D341Med (cell line): ENCODE measurements at places on chromosomes 1 and 21.
A peak's percentile ranks its signal among the peaks of the same experiment; 100 is the strongest.

DNA sequence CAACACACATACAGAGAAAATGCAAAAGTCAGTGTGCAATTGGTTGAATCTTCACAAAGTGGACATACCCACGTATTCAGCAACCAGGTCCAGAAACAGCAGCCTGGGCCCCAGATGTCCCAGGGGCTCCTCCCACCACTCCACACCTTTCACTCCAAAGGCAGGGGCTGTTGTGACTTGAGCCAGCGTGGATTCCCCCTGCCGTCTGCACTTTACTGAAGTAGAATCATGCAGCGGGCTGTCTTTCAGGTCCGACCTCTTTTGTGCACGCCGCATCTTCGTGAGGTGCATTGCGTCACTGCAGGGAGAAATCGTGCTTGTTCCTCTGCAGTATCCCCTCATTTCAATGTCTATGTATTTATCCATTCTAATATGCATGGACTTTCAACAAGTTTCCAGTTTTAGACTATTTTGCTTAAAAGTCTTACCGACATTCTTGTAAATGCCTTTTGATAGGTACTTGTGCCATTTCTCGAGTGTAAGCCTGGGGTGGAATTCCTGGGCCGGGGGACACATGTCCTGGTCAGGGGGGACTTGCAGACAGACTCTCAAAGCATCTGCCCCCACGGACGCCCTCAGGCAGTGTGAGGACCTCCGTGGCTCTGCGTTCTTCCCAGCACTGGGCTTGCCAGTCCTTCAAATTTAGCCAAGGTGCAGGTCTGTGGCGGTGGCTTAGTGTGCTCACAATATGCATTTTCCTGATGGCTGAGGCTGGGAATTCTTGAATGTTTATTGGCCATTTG lies 29.3 kb upstream of the ACTRT2 start:
- no peak for DNase-seq

DNA sequence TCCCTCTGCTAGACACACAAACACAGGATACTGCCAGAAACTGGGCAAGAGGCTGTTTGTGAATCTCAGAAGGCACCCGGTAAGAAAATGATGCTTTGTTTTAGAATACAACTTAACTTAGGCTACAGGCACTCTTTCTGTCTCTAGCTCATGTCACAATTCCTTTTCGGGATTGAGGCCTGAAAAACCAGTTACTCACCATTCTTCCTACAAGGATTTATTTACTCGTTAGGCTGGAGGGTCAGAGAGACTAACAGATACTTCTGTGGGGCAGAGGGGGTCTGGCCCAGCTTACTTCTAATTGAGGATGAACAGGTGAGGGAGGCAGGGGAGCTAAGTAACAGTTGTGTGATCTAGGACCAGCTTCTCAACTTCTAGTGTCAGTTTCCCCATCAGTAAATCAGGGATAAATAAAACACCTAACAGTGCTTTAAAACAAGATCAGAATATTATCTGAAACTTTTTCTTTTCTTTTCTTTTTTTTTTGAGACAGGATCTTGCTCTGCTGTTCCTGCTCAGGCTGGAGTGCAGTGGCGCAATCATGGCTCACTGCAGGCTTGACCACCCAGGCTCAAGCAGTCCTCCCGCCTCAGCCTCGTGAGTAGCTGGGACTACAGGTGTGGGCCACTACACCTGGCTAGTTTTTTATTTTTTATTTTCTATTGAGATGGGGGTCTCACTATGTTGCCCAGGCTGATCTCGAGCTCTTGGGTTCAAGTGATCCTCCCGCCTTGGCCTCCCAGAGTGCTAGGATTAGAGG lies 31.9 kb downstream of the NFYC start:
- no peak for DNase-seq

- no peak for DNase-seq
These were observed 11.9 kb downstream of the RCSD1 start for GRCh38 chr1:167641786-167642500.

DNA sequence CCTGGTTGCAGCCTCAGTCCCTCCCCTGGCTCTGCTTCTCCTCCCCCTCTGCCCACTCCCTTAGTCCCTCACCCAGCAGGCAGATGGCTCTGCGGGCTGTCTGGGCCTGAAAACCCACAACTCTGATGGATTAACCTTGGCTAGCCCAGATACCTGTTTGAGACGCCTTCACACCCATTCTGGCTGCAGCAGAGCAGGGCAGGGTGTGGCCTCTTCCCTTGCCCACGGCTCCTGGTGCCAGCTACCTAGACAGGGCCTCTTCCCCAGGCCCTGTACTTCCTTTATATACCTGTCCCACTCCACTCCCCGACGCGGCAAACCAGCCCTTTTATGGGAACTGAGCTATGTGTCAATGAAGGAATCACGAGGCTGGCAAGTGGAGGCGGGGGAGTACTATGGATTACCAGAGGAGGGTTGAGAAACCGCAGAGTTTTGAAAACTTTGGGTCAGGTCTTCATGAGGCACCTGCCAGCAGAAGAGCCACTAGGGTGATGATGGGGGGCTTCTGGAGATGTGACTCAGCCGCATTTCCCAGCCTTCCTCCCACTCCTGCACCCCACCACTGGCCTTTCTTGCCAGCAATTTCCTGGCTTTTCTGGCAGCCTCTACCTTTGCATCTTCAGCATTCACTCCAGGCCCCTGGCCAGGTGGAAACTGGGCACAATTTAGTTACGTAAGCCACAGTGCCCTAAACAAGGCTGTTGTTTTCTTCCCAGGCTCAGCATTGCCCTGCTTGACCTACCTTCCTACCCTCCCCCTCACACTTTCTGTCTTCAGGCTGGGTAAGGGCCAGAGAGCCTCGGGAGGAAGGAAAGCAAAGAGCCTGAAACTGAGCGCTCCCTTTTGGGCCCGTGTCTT lies at the start of gene CHI3L1:
TSS of gene CHI3L1 (minus strand) at position 259 of the 858 bp plus-strand sequence. CDS start at position 178, 81 bp downstream.
- no peak for DNase-seq

DNA sequence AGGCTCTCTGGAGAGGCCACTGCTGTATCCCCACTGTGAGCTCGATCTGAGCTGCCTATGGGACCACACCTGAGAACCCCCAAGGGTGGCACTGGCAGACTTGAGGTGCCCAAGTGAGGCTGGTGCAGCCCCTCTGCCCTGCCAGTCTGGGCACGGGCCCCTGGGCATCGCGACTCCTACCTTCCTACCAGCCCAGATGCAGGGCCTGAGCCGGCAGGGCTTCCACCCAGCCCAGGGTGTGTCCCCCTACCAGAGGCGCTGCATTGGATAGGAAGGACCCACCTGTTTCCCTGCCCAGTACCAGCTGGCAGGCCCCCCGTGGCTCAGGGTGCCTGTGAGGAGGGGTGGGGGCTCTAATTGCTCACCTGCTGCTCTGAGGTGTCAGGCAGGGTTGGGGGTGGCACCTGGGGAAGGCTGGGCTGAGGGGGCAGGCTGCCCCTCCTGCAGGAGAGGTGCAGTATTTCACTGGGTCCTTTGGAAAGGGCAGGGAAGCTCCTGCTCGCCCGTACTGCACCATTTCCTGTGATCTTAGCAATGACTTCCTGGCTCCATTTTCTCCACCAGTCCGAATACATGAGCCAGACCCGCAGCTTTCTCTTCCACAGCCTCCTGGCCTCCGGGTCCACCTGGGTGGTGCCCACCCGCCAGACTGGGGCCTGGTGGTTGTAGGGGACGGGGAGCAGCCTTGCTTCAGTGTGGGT lies 11.8 kb downstream of the TP73 start:
- DNase-seq = no peak

- DNase-seq = peak; percentile 18
These were observed 5.7 kb upstream of the ELF3 start for GRCh38 chr1:202004711-202005110.

DNA sequence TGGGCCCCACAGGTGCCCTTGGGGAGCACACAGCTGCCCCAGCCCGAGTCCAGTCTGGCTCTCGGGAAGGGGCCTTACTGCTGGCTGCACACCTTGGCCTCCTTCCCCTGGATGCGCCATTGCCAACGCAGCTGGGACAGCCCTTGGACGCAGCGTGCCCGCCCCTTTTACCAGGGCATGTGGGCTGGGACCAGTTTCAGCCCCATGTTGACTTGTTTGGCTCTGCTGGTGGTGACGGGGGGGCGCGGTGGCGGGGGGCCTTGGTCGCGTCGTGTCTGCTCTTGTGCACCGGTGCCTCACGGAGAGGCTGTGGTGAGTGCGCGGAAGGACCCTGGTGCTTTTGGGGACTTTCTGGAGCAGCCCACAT lies 19.6 kb downstream of the SKI start:
- DNase-seq = no peak

DNA sequence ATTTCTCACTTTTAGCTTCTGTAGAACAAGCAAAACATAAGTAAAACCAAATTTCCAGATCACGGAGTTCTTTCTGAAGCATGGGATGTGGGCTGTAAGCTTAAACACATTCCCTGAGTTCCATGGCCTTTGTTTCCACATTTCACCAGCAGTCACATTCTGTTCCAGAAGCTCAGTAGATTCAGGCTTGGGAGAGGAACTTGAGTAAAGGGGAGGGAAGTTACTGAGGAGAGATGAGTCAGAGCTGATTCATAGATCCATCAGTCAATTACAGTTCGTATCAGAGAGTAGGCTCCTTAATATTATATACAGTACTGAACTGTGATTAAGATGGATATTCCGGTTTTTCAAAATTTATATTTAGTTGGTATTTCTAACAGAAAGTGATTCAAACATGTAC lies 614.3 kb downstream of the NCAM2 start:
- DNase-seq = no peak

DNA sequence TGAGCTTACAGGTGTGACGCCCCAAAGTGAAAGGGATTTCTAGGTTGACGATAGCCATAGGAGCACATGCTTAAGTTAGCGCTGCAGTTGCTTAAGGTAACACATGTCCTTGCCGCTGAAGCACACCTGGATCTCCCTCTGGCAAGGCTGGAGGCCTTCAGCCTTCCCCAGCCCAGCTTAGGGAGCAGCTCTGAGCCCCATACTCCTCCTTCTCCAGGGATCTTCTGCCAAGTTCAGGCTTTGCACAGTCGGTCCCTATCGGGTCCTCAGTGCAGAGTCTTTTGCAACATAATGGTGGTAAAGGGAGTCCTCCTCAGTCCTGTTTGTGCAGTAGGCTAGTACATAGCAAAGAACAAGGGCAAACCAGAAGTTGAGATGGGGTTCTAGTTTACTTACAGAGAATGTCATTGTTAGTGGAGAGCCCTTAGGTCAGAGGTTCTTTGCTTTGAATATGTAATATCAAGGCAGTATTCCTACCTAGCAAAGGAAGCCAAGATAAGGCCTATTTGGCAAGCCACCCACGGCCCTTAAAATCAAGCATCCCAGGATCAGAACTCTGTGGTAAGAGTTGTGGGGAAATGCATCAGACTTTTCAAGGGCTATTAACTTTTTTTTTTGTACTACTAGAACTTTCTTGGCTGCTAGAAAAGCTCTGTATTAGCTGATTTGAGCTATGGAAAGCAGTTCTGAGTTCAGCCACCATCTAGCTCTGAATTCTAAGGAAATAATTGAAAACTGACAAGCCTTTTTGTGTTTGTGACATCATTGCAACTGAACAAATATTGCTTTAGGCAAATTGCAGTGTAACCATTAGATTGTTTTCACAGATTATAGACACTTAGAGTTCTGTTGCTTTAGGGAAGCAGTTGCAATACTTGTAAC lies 1.4 kb downstream of the EVA1C start:
- no peak for DNase-seq

DNA sequence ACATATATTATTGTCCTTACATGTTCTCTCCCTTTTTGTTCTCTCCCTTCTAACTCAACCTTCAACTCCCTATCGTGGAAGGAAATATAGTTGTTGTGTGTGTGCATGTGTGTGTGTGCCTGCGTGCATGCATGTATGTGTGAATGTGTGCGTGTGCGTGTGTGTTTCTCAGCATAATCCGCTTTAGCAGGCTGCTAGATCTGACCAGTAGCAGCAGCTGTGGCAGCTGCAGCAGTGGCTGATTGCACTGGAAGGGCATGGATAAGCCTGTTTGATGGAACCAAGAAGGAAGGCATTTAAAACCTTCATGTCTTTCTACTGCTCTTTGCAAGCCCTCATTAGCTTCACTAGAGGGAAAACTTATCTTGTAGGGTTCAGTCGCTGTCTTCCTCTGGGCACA lies 65.6 kb upstream of the IRF2BP2 start:
- peak; percentile 76 for DNase-seq

- no peak for DNase-seq
These were observed 1.4 kb upstream of the FNDC5 start for GRCh38 chr1:32872192-32872460.

DNA sequence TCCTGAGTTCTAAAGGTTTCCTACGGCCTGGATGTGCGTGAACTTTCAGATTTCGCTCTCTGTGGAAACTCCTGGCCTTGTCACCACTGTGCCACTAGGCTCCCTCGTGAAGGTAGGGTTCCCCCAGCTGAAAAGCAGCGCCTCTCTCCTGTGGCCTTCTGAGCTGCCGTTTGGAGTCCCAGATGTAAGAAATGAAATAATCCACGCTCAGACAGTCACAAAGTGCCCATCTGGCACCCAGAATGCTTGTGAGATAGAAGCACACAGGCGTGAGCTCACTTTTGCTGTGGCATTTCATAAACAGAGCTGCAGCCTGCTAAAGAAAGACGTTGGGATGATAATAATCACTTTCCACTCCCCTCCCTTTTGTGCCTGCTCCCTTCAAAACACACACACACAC lies 65.8 kb downstream of the LMO4 start:
- peak; percentile 49 for DNase-seq

DNA sequence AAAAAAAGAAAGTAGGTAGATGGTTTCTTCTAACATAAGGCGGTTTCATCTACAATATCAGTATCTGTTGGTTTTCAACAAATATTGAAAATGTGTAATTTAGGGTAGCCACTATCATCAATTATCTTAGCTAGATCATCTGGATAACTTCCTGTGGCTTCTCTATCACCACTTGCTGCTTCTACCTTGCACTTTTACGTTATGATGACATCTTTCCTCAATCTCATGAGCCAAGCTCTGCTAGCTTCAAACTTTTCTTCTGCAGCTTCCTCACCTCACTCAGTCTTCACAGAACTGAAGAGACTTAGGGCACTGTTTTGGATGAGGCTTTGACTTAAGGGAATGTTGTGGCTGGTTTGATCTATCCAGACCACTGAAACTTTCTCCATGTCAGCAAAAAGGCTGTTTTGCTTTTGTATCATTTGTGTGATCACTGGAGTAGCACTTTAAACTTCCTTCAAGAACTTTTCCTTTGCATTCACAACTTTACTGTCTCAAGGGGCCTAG lies 144.9 kb upstream of the HP1BP3 start:
- no peak for DNase-seq

GRCh38 chr1:63893976-63894375 lies 120.2 kb downstream of the ROR1 start:
- no peak for DNase-seq

GRCh38 chr1:243845888-243846287 lies 4.2 kb downstream of the AKT3 start:
- DNase-seq = no peak

GRCh38 chr1:41416552-41417334 lies 55.5 kb downstream of the FOXO6 start:
- peak; percentile 86 for DNase-seq

- peak; percentile 97 for DNase-seq
These were observed at the start of the genes DNAI4 and MIER1 for GRCh38 chr1:66924756-66925557. TSS of gene DNAI4 (minus strand) at chr1:66924856. CDS start at chr1:66924831, 25 bp downstream. TSS of gene MIER1 (plus strand) at chr1:66924990. CDS start at chr1:66925029, 39 bp downstream.

GRCh38 chr1:12604114-12604874 lies 13.7 kb downstream of the DHRS3 start:
- no peak for DNase-seq

- no peak for DNase-seq
These were observed 5.9 kb upstream of the SHISAL2A start for GRCh38 chr1:52627028-52627427.
